Stimulated activated effector memory CD8-positive, alpha-beta T cell treated with anti-CD3 and anti-CD28 coated beads, Interleukin-12 subunit alpha, Interleukin-12 subunit beta, amount 100 ng/mL, for 72 hours (primary cell): ENCODE measurements at places on chromosomes 1 and 21.

DNA sequence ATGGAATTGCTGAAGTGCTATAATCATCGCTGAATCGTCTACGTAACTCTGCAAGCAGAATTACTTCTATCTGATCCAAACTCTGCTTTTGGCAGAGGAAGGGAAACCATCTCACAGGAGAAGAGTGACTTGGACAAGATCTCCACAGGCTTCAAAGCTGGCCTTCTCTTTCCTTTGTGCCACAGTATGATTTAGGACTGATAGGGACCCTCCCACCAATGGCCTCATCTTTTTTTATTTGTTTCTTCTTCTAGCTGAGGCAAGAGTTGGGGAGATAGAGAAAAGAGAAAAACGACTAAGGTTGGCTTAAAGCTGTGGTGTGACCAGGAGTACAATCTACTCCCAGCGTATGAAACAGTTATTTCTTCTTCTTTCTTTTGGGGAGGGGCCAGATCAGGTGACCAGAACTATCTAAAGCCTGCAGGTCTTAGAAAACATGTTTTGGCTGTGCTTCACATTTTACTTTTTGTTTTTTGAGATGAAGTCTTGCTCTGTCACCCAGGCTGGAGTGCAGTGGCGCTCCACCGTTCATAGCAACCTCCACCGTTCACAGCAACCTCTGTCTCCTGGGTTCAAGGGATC is 35.0 kb downstream of the ZNF496 start:
- DNase-seq, result no peak

GRCh38 chr1:81325397-81325796 is 475.3 kb upstream of the ADGRL2 start:
- DNase-seq, result no peak

DNA sequence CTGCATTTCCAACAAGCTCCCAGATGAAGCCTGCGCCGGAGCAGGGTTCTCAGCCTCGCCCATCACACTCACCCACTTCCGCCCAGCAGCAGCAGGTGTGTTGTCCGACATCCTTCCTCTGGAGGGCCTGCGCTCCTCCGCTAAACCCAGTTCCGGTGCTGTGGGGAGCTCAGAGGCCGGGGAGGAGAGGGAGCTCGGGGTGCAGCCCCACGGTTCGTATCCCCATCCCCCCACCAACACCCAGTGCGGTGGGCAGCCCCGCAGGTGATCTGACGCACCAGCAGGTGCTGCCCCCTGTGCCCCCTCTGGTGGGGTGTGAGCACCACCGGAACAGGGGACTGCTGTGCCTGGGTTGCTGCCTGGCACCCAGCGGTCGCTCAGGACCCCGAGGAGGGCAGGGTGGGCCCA is 3.4 kb upstream of the PEX10 start:
- peak; percentile 76 for DNase-seq

- no peak for DNase-seq
Observed at GRCh38 chr1:34332996-34333395, 156.3 kb downstream of the C1orf94 start.

GRCh38 chr21:38308532-38309119 is 51.8 kb downstream of the KCNJ15 start:
- no peak for DNase-seq

DNA sequence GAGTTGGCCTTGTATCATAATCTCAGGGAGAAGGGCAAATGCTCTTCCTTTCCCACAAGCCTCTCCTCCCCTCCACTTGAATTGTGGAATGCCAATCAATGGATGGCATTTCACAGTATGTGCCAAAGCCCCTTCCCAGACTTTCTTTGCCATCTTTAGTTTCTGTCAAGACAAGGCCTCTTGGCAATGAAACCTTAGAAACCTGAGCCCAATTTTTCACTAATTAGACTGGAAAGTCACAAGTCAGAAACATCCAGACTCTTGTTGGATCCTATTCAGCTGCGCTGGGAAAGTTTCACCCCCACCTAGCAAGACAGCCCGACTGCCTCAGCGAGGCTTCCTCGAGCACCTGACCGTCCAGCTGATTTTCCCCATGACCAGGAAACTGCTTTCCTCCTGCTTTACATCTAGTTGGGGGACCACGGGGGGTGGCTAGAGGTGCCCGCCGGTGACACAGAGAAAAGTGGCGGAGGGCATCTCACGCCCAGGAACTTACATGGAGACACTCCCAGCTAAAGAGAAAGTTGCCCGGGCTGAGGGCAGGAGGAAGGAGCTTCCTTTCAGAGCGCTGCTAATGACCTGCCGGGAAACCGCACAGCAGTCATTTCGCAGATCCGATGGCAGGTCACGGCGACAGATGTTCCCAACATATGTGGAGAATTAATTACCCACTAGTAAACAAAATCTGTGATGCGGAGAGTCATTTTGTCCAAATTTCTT is 302.6 kb upstream of the RRP15 start:
- no peak for DNase-seq

GRCh38 chr1:231407547-231408396 is 14.3 kb downstream of the EGLN1 start:
- DNase-seq, result no peak

DNA sequence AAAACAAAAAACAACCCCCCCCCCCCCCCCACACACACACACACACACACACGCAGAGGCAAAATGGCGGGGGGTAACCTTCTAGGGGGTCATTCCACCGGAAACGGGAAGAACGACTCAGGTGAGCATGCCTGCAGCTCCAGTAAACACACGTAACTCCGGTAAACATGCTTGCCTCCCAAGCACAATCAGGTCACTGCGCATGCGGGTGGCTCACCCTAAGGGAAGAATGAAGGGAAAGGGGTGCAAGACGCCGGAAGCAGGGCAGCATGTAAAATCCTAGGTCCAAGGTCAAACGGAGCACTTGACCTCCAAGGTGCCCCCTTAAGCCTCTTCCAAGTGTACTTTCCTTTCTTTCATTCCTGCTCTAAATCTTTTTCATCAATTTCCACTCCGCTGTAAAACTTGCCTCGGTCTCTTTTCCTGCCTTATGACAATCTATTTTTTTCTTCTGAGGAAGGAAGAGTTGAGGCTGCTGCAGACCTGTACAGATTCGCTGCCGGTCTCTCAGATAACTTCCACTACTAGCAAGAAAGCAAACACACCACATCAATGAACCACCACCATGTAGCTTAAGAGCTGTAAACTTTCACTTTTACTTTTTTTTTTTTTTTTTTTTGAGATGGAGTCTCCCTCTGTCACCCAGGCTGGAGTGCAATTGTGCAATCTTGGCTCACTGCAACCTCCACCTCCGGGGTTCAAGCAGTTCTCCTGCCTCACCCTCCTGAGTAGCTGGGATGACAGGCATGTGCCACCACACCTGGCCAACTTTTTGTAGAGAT is 21.0 kb upstream of the CBR3 start:
- DNase-seq, result peak; percentile 83

DNA sequence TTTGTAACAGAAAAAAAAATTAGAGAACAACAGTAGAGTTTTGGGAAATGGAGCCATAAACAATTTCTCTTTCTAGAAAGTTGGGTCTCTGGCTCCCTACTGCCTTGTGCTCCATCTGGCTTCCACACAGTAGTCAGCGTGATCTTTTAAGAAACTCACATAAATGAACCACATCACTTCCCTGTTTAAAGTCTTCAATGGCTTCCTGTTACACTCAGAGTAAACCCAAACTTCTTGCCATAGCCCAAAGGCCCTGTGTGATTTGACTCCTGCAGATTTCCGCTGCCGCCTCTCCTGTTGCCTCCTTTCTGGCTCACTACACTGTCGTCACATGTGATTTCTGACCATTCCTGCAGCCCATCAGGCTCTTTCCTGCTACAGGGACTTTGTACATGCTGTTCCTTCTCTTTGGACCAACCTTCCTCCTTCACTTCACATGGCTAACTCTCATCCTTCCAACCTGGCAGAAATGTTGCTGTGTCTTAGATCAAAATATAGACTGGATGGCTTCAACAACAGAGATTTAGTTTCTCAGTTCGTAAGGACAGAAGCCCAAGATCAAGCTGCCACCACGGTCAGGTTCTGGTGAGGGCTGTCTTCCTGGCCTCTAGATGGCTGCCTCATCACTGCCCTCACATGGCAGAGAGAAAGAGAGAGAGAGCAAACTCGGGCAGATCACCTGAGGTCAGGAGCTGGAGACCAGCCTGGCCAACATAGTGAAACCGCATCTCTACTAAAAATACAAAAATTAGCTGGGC is 34.0 kb downstream of the OPRD1 start:
- no peak for DNase-seq

GRCh38 chr1:16112596-16113555 is 39.4 kb upstream of the FAM131C start:
- DNase-seq, result no peak

DNA sequence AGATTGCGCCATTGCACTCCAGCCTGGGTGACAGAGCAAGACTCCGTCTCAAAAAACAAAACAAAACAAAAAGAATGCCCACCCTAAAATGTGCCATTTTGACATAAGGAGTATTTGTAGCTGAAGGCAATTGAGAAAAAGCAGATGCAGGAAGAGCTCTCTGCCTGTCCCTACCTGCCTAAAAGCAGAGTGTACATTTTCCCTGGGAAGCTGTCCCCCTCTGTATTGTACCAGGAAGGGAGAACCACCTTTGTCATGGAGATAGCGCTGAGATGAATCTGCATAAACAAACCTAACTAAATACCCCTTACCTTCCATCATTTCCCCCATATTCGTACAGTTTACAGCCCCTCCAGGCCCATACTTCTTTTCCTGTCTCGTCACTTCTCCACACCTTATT is 94.4 kb upstream of the SLC45A1 start:
- no peak for DNase-seq

DNA sequence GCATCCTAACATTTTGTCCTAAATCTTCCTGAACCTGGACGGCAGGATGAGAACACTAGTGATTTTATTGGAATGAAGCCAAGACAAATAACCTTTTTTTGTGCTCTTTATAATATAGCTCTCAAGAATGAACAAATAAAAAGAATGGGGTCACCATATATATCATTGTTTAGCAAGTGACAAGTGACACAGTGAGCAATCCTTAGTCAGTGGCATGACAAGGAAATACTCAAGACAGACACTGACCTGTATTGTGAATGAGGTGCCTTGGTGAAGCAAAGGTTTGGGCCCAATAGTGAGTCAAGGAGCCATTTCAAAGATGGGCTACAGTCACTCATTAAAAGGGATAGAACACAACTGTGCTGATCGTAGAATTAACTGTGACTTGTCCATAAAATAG is 35.7 kb downstream of the PTGFR start:
- no peak for DNase-seq

GRCh38 chr1:85372683-85373377 is 92.1 kb downstream of the DDAH1 start:
- DNase-seq, result no peak
